ENCODE measurements at places on chromosomes 4 and X. TPM values are rescaled to one million over a fixed set of nuclear protein-coding genes. Genes with fewer than 3 reads are reported as not detected.

Gene OPHN1
- total RNA-seq, result 5.5 TPM

GRCh38 chr4:162352580-162353107 lies 188.8 kb upstream of the FSTL5 start:
- no peak overlapping the region for H3K4me3 ChIP-seq
- no peaks in the 10 kb centered on the region for H3K36me3 ChIP-seq
- no peak overlapping the region for H3K27ac ChIP-seq
- DNase-seq, result no peak
- no peaks in the 10 kb centered on the region for H3K27me3 ChIP-seq

DNA sequence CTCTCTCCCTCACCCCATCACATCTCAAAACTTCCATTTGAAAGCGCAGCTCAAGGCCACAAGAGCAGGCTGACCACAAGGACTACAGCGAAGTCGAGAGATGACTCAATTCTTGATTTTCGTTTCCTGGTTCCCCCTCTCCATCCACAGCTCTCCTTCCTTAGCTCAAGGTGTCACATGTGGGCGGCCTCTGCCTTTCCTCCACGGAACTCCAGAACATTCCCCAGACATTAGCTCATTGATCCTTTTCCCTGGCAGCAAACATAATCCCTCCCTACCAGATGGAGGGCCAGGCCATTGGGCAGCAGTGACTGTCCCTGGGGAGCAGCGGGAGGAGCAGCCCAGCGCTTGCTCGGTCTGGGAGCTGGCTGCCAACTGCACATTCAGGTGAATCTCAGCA lies 56.3 kb downstream of the CCDC149 start:
- no peak overlapping the region for H3K4me3 ChIP-seq
- no peaks in the 10 kb centered on the region for H3K36me3 ChIP-seq
- no peaks in the 10 kb centered on the region for H3K4me1 ChIP-seq
- DNase-seq, result no peak
- no peak overlapping the region for H3K27ac ChIP-seq

DNA sequence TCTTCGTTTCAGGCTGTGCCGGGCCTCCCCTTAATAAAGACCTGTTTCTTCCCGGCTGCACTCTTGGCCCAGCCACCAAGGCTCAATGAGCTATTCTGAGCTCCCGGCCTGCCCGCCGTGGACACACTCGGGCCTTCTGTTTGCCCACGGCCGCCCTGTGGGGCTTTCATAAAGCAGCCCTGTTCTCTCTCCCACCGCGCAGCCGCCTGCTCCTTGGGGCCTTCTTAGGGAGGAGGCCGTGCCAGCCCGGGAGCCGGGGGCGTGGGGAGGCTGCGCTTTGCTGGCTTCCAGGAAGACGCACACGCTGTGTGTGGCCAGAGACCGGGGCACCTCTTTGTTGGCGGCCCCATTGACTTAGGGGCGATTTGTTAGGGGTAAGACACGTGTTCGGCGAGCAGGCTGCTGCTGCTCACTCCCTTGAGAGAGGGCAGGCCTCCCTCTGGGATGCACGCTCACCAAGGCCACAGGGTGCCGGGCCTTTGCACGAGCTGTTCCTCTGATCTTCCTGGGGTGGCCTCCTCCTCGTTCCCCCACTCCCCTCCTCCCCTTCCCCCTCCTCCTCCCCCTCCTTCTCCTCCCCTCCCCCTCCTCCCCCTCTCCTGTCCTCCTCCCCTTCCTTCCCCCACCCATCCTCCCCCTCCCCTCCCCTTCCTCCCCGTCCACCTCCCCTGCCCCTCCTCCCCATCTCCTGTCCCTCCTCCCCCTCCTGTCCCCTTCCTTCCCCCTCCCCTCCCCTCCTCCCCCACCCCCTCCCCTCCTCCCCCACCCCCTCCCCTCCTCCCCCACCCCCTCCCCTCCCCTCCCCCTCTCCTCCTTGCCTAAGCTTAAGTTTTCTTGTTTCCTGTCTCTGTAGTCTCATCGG lies 11.3 kb downstream of the BLOC1S4 start:
- peak; percentile 81 for DNase-seq
- peaks cover 43% of the 10 kb centered on the region for H3K4me1 ChIP-seq
- peak overlapping the region; percentile 62 for H3K27ac ChIP-seq
- H3K27me3 ChIP-seq, result no peaks in the 10 kb centered on the region

DNA sequence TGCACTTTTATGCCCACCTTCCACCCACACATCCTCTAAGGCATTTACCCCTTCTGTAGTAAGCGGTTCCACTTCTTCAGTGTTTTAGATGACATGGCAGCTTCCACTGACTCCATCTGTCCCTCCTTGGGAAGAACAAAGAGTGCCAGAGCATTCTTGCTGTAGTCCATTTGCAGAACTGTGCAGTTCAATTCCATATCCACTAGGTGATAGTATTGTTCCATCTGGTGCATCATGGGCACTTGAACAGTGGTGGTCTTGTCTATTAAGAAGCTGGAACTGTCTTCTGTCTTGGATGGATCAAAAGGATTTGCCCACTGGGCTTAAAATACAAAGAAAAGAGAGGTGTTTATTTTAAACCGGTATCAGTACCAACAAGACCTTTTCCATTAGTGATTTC lies 3.5 kb downstream of the SERPINA7 start:
- no peak overlapping the region for H3K4me3 ChIP-seq
- H3K36me3 ChIP-seq, result no peaks in the 10 kb centered on the region
- H3K4me1 ChIP-seq, result no peaks in the 10 kb centered on the region
- H3K27me3 ChIP-seq, result no peaks in the 10 kb centered on the region
- H3K27ac ChIP-seq, result no peak overlapping the region
- no peak for DNase-seq

- H3K4me3 ChIP-seq, result no peak overlapping the region
- H3K27me3 ChIP-seq, result no peaks in the 10 kb centered on the region
- H3K4me1 ChIP-seq, result no peaks in the 10 kb centered on the region
Measured at GRCh38 chrX:37846141-37846540, 1.2 kb downstream of the DYNLT3 start.

Gene RASL11B
- total RNA-seq, result 25.5 TPM

- H3K4me1 ChIP-seq, result no peaks in the 10 kb centered on the region
- H3K27ac ChIP-seq, result peak overlapping the region; percentile 83
- H3K27me3 ChIP-seq, result no peaks in the 10 kb centered on the region
- H3K4me3 ChIP-seq, result peak overlapping the region; percentile 19
- peak; percentile 63 for DNase-seq
- no peaks in the 10 kb centered on the region for H3K36me3 ChIP-seq
Measured at GRCh38 chrX:40172401-40173142, 74.8 kb upstream of the BCOR start.

DNA sequence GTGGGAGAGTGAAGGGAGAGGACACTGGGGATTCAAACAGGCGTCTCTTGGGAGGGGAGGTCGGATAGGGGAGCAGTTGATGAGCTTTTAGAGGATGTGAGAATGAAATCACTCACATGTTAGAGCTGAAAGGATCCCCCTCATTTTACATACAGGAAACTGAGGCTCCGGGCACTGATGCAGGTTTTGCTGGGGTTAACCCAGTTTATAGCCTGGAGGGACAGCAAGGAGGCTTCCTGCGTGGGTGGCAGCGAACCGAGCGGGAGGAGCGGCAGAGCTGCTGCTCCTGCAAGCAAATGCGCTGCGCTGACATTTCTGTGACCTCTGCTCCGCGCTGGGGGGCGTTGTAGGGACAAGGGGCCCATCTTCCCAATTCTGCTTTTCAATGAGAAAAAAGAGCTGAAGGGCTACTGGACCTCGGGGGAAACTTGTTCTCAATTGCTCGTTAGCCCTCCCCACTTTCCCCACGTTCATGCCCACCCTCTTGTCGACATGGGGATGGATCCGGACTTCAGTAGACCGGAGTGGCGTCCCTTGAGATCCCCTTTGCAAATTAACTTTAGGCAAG lies 1.2 kb upstream of the NEUROG2 start:
- H3K4me1 ChIP-seq, result peaks cover 23% of the 10 kb centered on the region
- DNase-seq, result no peak
- H3K4me3 ChIP-seq, result no peak overlapping the region
- H3K27ac ChIP-seq, result no peak overlapping the region
- no peaks in the 10 kb centered on the region for H3K36me3 ChIP-seq
- H3K27me3 ChIP-seq, result peaks cover 4% of the 10 kb centered on the region

GRCh38 chrX:29090811-29091210 lies 503.6 kb downstream of the IL1RAPL1 start:
- no peak overlapping the region for H3K4me3 ChIP-seq
- H3K27me3 ChIP-seq, result no peaks in the 10 kb centered on the region

DNA sequence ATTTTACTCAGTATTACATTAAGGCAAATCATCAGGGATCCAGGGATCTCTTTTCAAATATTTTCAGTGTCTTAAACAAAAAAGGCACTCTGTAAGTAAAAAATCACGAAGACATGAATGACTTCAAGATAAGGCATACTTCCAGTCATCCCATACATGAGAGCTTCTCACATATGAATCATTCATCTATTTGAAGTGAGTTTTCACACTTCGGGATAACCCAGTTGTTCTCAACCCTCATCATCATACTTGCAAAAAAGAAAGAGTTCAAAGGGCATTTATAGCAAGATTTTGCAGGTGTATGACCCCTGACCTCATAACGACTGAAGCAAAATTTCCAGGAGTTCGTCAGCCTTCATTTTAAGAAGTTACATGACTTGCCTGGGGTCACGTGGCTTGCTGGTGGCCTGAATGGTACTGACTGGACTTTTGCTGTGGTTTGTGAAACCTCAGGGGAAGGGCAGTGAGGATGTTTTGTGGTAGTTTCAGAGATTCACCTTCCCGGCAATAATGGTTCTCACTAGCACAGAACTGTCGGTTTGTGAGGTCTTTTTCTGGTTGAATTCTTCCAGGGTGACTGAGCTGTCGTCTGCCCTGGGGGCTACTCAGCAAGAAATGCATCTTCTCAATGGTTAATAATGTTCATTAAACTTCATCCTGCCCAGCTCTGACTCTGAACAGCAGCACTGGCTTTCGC lies 115.8 kb upstream of the SHISA3 start:
- no peaks in the 10 kb centered on the region for H3K36me3 ChIP-seq
- DNase-seq, result no peak

Gene MTNR1A
- 1.5 TPM for total RNA-seq

GRCh38 chrX:113726466-113726865 lies 857.4 kb upstream of the HTR2C start:
- no peaks in the 10 kb centered on the region for H3K36me3 ChIP-seq
- no peaks in the 10 kb centered on the region for H3K4me1 ChIP-seq
- no peak overlapping the region for H3K4me3 ChIP-seq
- no peak overlapping the region for H3K27ac ChIP-seq

- DNase-seq, result peak; percentile 26
- no peak overlapping the region for H3K4me3 ChIP-seq
- no peaks in the 10 kb centered on the region for H3K27me3 ChIP-seq
- H3K36me3 ChIP-seq, result no peaks in the 10 kb centered on the region
- no peaks in the 10 kb centered on the region for H3K4me1 ChIP-seq
Measured at GRCh38 chrX:139691493-139691842, 16.5 kb downstream of the MCF2 start.

Gene ANK2
- 28.0 TPM for total RNA-seq

GRCh38 chrX:13692771-13693231 lies 3.9 kb downstream of the RAB9A start:
- no peak overlapping the region for H3K27ac ChIP-seq
- DNase-seq, result no peak
- no peaks in the 10 kb centered on the region for H3K27me3 ChIP-seq
- no peak overlapping the region for H3K4me3 ChIP-seq

- no peak overlapping the region for H3K27ac ChIP-seq
- no peaks in the 10 kb centered on the region for H3K4me1 ChIP-seq
- H3K36me3 ChIP-seq, result no peaks in the 10 kb centered on the region
- no peaks in the 10 kb centered on the region for H3K27me3 ChIP-seq
Measured at GRCh38 chr4:145012841-145013240, 85.2 kb downstream of the ANAPC10 start.

DNA sequence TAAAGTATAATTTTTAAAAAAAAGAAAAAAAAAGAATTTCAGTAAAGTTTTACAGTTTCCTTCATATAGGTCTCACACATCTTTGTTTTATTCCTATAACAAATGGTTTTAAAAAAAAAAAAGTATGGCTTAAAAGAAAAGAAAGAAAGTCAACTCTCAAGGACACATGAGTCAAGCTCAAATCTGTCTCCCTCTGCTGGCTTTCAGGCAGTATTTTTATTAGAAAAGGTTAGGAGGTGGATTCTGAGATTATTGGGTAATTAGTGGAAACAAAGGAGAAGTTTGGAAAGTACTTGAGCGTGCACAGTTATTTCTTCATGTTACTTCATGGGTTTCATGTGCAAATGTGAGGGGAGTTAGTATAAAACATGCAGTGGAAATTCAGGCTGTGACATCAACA lies 36.6 kb upstream of the BTC start:
- no peak overlapping the region for H3K4me3 ChIP-seq
- no peak for DNase-seq
- no peaks in the 10 kb centered on the region for H3K27me3 ChIP-seq
- H3K4me1 ChIP-seq, result no peaks in the 10 kb centered on the region

DNA sequence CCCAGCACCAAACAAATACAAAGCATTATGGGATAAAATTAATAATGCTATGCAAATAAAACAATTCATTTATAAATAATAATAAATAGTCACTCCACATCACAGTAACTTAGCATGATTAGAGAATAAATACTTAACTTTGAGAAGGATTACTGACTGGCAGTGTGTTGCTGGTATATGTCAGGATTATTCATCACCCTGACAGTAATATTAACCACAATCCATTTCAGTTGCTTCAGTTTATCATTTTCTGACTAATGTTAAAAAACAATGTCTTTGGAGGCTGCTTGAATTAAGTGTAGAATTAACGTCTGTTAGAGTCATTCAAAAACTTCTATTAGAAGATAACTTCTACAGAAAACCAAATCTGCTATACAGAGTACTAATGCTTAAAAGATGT lies 124.1 kb upstream of the MAB21L2 start:
- no peaks in the 10 kb centered on the region for H3K27me3 ChIP-seq
- no peak for DNase-seq
- no peak overlapping the region for H3K27ac ChIP-seq
- H3K4me1 ChIP-seq, result no peaks in the 10 kb centered on the region
- H3K36me3 ChIP-seq, result no peaks in the 10 kb centered on the region
- H3K4me3 ChIP-seq, result no peak overlapping the region

DNA sequence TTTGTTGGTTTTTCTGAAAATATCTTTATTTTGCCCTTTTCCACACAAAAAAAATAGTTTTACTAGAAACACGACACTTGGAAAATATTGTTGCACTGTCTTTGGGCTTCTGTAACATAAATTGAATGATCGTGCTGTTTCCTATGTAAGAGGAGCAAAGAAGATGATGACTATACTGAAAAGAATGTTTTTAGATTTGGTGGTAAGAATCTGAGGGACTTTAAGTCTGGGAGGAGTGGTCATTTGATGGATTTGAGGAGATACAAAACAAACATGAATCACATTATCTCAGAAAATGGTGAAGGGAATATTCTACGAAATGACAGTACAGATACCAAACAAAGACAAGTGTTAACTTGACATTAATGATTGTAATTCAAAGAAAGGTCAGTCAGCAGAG lies 328.8 kb downstream of the ADAM29 start:
- no peak for DNase-seq
- no peak overlapping the region for H3K4me3 ChIP-seq
- H3K27me3 ChIP-seq, result no peaks in the 10 kb centered on the region
- H3K4me1 ChIP-seq, result no peaks in the 10 kb centered on the region
- no peak overlapping the region for H3K27ac ChIP-seq

GRCh38 chr4:159282944-159283343 lies 180.1 kb downstream of the RAPGEF2 start:
- no peak overlapping the region for H3K4me3 ChIP-seq
- no peak overlapping the region for H3K27ac ChIP-seq
- H3K27me3 ChIP-seq, result no peaks in the 10 kb centered on the region
- H3K36me3 ChIP-seq, result no peaks in the 10 kb centered on the region
- DNase-seq, result no peak

- no peak overlapping the region for H3K4me3 ChIP-seq
- H3K4me1 ChIP-seq, result no peaks in the 10 kb centered on the region
- H3K27me3 ChIP-seq, result no peaks in the 10 kb centered on the region
- DNase-seq, result no peak
Measured at GRCh38 chr4:59848457-59848856, 1351.7 kb upstream of the ADGRL3 start.

Gene VGLL1
- not detected for total RNA-seq

Measured in testis (tissue), 5 donors.